Colonic mucosa (tissue), 4 donors: ENCODE measurements at places on chromosomes 4 and X.
A peak's percentile ranks its signal among the peaks of the same experiment; 100 is the strongest.

GRCh38 chr4:59223292-59223941, 1976.7 kb upstream of the ADGRL3 start:
- DNase-seq: no peak

DNA sequence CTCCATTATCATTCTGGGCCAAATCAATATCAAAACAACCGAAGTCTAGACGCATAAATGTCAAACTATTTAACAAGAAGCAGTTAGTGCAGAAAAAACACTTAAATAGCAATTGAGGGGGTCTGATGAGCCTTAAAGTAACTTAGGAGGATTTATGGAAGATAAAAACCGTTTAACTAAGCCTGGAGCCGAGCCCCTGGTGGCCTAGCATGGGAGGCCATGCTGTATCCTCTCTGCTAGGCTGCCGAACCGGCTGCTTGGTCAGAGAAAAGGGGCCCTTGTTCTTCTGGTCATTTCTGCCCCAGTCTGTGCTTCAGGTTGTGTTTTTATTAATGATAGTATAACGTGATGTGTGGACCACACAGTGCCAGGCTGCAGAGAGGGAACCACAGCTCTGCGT, 72.4 kb downstream of the CPZ start:
- DNase-seq: no peak

- no peak for DNase-seq
Observed at GRCh38 chr4:21960793-21961192, 12.2 kb upstream of the KCNIP4 start.

DNA sequence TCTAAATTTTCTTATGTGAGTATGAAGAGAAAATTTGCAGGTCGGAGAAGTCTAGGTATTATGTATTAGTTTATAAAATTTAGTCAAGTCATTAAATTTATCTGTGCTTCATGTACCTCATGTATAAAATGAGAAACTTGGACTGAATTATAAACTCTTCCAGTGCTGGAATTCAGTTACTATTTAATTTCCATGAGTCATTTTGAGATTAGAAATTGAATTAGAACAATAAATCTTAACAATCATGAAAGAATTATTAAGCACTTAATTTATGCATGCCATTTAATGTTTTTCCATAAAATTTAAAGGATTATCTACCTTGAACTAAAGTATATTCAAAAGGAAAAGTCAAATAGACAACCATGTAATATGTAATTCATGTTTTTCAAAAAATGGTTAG, 195.8 kb downstream of the MAD2L1 start:
- DNase-seq: no peak

GRCh38 chrX:123833387-123833786, 26.5 kb upstream of the XIAP start:
- peak; percentile 83 for DNase-seq

GRCh38 chr4:6087669-6088341, 69.6 kb upstream of the C4orf50 start:
- no peak for DNase-seq

DNA sequence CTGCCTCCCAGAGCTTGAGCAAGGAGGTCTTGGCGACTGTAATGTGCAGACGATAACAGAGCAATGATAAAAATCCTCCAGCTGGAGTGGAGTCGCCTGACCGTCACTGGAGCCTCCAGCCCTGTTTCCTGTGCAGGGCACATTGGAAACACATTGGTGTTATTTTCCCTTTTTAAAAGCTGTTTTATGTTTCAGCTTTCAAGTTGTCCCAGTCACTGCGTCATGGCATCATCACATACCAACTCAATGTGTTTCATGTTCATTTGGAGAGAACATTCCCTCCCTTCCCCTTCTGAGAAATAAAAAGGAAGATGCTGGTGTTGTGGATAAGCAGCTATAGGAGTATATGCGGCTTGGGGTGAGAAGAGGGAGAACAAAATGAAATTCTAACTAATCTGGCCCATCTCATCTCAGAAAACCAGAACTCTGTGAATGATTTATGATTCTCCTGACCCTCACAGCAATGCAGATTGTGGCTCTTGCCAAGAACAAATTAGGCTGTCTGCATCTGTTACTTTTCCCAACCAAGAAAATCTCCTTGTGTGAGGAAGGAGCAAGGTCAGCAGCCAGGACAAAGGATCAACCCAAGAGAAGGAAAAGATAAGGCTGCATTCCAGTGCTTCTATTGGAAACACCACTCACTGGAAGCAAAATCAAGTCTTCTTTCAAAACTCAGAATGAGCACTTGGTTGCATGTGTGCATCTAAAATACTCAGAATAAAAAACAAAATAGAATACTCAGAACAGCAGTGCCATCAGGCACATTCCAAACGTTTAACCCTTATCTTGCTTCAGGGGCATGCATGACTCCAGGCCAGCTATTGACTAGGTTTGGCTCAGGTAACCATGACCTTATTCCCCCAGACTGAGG, 134.4 kb downstream of the RASL11B start:
- DNase-seq: no peak

DNA sequence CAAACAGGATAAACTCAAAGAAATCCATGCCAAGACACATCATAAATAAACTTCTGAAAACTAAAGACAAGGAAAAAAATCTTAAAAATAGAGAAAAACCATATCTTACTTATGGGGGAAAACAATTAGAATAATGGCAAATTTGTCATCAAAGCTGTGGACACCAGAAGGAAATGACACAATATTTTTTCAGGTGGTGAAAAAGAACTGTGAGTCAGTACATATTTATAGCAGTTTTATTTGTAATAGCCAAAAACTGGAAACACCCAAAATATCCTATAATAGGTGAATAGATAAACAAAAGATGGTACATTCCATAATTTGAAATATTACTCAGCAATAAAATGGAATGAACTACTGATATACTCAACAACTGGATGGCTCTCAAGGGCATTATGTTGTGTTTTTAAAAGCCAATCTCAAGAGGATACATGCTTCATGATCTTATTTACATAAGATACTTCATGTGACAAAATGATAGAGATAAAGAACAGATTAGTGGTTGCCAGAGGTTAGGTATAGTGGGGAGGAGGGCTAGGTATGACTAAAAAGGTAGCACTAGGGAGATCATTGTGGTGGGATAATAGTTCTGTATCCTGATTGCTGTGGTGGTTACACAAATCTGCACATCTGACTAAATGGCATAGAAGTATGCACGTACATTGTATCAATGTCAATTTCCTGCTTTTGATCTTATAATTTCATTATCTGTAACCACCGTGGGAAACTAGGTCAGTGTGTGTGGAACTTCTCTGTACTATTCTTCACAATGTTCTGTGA, 191.9 kb downstream of the PPP1R2C start:
- DNase-seq: no peak

DNA sequence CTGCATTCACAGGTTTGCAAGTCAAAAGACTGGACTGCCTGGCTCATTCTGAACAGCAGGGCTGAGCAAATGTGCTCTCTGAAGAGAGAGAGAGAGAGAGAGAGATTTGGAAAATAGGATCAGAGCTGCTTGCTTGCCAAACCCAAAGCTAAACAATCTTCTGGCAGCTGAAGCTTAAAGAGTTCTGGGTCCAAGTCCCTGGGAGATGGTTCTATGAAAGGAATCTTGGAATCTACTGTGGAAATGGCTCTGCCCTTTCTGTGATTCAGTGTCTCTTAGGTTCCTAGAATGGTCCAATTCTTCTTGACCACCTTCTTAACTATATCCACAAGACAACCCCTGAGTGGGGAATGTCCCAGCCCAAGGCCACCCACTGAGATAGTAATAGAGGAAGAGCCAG, 66.1 kb upstream of the EFNB1 start:
- no peak for DNase-seq

DNA sequence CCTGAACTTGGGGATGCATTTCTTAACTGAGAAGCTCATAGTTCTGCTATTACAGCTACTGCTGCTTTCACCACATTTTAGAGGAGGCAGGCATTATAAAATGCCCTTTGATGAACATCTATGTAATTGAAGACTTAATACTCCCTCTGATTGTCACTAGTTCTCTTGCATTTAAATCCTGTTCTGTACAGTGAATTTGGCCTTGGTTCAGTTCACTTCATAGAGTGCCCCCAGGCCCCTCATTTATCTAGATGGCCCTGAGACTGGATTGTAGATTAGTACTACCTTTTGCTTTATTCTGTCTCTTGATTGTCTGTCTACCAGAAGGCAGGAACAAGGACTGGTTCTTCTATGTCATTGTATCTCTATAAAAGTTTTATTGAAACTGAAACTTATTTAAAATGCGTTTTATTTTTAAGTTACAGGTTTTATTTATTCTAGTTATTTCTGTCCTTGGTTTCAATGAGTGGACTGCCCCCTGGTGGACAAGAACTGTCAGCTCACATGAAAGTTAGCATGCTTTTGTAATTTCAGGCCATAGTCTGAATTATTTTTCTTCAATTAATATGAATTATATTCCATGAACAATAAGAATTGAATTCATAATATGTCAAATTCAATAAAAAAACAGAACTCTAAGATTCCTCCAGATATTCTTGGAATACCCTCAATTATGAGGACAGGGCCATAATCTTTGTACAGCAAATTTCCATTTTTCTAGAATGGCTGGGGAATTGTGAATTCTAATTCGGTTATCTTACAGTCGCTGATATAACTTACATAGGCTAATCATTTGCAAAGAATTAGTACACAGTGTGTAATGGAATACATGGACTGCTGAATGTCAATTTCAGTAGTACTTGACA, 47.2 kb upstream of the TMEM33 start:
- DNase-seq: peak; percentile 35

DNA sequence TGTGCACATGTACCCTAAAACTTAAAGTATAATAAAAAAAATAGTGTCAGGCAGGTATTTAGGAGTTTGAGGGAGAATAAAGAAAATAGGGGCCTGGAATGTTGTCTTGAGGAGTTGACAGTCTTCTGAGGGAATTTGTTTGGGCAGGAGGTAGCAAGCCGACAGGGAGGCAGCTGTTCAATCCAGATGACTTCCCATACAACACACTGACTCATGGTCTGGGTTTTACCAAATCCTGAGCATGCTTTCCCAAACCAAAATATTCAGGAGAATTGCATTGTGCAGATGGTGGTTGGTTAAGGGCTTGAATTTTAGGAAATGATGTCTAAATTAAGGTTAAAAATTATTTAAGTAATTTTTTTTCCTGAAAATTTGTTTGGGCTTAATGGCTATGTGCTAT, 430.0 kb downstream of the INPP4B start:
- no peak for DNase-seq

DNA sequence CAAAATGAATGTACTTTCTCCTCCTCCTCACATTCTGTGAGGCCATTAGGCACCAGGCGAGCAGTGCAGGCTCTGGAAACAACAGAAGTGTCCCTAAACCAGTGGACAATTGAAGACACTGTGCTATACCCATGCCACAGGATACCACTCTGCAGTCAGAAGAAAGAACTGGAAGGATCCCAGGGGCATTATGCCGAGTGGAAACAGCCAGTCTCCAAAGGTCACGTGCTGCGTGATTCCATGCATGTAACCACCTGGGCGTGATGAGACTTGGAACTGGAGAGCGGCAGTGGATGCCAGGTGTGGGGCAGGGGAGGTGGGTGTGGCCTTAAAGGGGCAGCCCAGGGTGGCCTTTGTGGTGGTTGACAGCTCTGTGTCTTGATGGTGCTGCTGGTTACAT, 139.4 kb downstream of the EVC2 start:
- DNase-seq: no peak

GRCh38 chr4:62399242-62399641, 1199.1 kb downstream of the ADGRL3 start:
- DNase-seq: no peak
